ENCODE measurements at places on chromosomes 7 and 10. TPM values are rescaled to one million over a fixed set of nuclear protein-coding genes. Genes with fewer than 3 reads are reported as not detected.

Gene RTKN2
- not detected for total RNA-seq

DNA sequence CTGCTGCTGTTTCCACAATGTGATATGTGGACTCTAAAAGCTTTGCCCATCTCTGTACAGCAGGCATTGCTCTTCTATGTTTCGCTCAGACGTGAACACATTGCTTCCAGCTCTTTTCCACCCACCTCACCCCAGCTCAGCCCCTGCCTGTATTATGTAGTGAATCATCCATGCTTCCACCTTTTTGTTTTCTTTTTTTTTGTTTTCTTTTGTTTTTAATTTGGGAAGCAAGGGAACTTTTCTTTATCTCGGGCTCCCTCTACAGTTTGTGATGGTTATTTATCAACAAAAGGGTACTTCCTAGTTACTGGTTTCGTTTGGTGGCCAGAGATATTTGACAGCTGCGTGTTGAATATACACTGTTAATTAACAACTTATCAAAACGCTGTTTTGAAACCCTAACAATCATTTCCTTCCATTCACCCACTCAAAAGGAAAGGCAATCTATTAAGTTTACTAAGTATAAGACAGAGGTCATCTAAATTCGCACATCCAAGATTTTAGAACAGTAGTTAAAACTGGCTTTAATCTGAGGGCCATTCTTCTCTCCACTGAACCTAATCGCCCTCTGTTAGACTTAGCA lies 127.9 kb upstream of the STK17A start:
- no peak overlapping the region for H3K27ac ChIP-seq
- no peaks in the 10 kb centered on the region for H3K36me3 ChIP-seq
- no peaks in the 10 kb centered on the region for H3K27me3 ChIP-seq

Gene SCD
- total RNA-seq = 12.8 TPM

GRCh38 chr10:71065659-71066058 lies 146.7 kb upstream of the UNC5B start:
- no peaks in the 10 kb centered on the region for H3K36me3 ChIP-seq
- DNase-seq = no peak
- H3K4me3 ChIP-seq = no peak overlapping the region
- H3K27ac ChIP-seq = no peak overlapping the region
- H3K4me1 ChIP-seq = no peaks in the 10 kb centered on the region

GRCh38 chr10:124328477-124329220 lies 90.1 kb downstream of the OAT start:
- no peaks in the 10 kb centered on the region for H3K27me3 ChIP-seq
- no peaks in the 10 kb centered on the region for H3K36me3 ChIP-seq
- DNase-seq = peak; percentile 47
- H3K4me3 ChIP-seq = peak overlapping the region; percentile 31

GRCh38 chr7:17315974-17316373 lies 17.5 kb downstream of the AHR start:
- no peak overlapping the region for H3K4me3 ChIP-seq
- H3K36me3 ChIP-seq = peaks cover 5% of the 10 kb centered on the region
- DNase-seq = no peak
- H3K27me3 ChIP-seq = no peaks in the 10 kb centered on the region
- H3K4me1 ChIP-seq = peaks cover 13% of the 10 kb centered on the region
